ENCODE measurements at places on chromosomes 2 and 18. TPM values are rescaled to one million over a fixed set of nuclear protein-coding genes. Genes with fewer than 3 reads are reported as not detected.

- no peak for DNase-seq
Measured at GRCh38 chr2:127051116-127052056, 55.6 kb downstream of the BIN1 start.

DNA sequence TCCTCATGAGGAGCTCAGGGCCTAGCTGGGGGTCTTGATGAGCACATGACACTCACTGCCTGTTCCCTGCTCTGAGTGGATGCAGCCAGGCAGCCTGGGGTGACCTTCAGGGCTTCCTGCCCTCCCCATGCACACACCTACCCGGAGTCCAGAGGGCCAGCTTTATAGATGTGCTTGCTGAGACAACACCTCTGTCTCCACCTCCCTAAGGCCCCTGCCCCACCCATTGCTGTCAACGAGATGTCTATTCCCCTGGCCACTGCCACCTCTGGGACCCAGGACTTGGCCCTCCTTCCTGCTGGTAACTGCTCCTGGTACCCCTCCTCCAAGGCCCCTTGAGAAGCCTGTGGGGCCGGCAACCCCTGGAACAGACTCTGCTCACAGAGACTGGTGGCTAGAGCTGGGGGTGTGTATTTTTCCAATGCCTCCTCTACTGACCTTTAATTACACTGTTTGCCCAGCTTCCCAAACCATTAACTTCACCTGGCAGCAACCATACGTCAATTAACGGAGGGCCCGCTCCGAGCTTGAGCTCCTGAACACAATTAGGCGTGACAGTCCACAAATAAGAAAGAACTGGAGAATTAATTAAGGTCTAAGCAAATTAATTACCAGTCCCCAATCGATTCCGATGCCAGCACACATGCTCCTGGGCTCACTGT lies 66.3 kb downstream of the EMX1 start:
- DNase-seq, result no peak

GRCh38 chr2:11516984-11517648 lies 16.7 kb upstream of the GREB1 start:
- no peak for DNase-seq

OTOS gene
- not detected for polyA plus RNA-seq

- DNase-seq, result no peak
Measured at GRCh38 chr2:216221811-216222210, 112.7 kb downstream of the XRCC5 start.

DNA sequence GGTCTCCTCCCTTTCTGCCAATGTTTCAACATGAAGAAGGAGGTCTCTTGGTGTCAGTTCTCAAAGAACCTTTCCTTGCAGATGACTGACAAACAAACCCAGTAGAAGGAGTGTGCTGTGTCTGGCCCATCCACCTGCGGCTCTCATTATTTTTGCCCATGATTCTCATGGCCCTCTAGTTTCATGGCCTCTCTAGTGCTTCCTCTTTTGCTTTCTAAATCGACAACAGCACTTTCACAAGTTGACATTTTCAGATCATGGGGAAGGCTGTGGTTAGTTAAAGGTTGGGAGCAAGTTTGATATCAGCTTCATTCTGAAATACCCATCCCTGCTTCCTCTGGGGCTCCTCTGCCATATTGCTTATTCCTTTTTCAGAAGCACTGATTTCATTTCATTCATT lies 805.2 kb downstream of the SLC4A3 start:
- DNase-seq, result no peak

L3MBTL4 gene
- polyA plus RNA-seq, result 3.0 TPM

TMEM17 gene
- polyA plus RNA-seq, result not detected

GRCh38 chr2:191907091-191907490 lies 60.2 kb upstream of the CAVIN2 start:
- no peak for DNase-seq

DNA sequence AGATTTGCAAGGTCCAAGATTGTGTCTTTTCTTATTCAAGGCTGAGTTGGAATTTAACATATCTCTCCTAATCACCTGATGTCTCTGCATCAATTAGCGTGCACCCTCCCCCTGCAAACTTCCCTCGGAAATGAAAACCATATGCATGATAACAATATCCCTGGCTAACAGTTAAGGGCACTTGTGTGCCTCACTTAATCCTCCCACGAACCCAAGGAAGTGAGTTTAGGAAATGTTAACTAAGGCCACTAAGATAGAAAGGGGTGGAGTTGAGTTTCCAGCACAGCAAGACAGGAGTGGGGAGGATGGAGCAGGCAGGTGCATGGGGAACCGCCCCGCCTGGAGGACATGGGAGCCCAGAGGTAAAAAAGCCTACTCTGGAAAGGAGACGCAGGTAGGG lies 52.4 kb upstream of the PTMA start:
- no peak for DNase-seq

DNA sequence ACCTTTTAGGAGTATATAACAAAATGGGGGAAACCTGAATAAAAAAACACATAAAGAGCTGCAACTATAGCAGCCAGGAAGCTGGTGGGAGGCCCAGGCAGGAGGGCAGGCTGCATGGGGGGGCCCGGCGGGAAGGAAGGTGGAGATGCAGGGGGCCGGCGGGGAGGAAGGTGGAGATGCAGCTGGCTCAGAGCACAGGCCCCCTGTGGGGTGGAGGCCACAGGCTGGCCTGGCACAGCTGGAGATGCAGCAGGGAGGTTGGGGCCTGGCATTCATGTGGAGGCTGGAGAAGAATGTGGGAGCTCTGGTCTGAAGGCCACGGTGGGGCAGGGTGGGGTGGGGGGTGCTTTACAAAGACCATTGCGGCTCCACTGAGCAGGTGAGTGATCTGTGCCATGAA lies 31.4 kb downstream of the FAM228A start:
- DNase-seq, result no peak

GRCh38 chr18:77210249-77210648 lies 39.4 kb upstream of the GALR1 start:
- no peak for DNase-seq

- no peak for DNase-seq
Measured at GRCh38 chr2:46690825-46691224, 211.5 kb downstream of the TMEM247 start.

GRCh38 chr2:218471036-218471435 lies 52.1 kb downstream of the VIL1 start:
- peak; percentile 53 for DNase-seq

DNA sequence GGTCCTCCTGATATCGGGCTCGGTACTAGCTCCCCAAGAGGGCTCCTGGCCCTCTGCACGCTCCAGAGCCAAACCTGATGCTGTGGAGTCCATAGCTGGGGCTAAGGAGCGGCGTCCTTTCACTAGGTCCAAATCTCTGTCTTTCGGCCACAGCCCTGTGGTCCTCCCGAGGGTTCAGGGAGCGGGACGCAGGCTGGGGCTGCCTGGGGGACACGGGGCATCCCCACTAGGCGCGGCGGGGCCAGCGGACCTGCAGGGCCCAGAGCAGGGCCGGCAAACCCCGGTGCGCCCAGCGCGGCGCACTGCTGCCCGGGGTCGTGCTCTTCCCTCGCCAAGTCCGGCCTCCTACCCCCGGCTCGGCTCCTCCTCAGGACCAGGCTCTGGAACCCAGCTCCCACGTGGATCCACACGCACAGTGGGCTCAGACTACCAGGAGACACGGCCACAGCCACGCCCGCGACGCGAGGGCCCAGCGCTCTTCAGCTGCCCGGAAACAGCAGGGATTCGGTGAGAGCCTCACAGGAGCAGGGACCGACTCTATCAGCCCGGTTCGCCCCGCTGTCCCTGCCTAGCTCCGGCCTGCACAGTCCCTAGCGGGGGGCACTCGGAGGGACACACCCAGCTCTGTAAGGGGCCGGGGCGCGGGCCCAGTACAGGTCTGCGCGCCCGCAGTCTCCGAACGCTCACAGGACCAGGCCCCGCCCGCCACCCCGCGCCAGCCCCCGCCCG lies 593 bp downstream of the ZNF514 start:
- peak; percentile 60 for DNase-seq

RHOB gene
- polyA plus RNA-seq, result 935 TPM

HOXD8 gene
- not detected for polyA plus RNA-seq

Data from B cell (primary cell).